HFF-Myc (cell line): ENCODE measurements at places on chromosomes 6 and 20.

DNA sequence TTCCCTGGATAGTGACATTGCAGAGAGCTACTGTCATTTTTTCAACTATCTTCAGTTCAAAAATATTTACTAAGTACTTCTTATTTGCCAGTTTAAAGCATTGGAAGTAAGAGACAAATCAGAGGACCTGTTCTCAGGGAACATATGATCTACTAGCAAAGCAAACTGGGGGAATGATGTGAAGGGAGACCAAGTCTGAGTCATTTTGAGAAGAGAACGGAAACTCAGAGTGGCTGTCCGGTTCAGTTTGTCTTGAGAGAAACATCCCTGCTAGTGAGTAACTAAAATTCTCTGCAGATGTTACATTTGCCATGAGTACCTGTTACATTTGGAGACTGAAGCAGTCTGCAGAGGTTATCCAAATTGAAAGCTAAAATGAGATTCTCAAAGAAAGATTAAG, 118.3 kb downstream of the KCNQ5 start:
- no peak for DNase-seq

GRCh38 chr6:97322226-97322625, 39.2 kb upstream of the MMS22L start:
- DNase-seq = no peak

GRCh38 chr6:137216875-137217553, 2.2 kb downstream of the IFNGR1 start:
- no peak for DNase-seq

DNA sequence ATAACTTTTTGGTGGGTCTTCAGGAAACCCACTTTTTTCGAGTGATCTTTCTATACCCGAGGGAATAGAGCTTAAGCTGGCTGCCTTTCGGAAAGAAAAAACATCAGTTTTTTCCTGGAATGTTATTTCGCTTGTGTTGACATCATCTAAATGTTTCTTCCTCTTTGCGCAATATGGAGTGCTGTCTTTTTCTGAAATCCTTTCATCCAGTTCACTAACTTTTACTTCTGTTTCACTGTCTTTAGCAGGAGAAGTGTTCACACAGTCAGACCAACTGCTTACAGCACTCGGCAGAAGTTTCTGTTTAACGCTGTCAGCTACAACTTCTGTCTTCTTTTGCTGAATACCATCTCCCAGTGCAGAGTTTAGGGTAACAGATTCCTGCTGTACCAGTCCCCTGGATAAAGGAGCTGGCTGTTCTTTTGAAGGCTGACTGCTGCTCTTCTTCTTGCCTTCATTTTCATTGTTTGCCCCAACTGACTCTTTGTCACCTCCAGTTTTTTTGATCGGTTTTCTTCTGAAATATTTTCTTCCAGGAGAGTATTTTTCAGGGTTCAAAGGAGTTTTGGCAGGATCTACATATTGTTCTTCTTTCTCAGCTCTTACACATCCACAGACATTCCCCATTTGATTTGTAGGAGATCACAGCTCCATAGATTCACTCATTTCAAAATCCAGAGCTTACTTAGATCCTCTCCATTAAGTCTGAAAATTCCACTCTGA, 50.0 kb upstream of the DST start:
- no peak for DNase-seq

GRCh38 chr6:161434921-161435747, 161.3 kb upstream of the AGPAT4 start:
- DNase-seq = peak; percentile 80

- DNase-seq = no peak
Measured at GRCh38 chr6:136811272-136811671, 11.1 kb upstream of the PEX7 start.

DNA sequence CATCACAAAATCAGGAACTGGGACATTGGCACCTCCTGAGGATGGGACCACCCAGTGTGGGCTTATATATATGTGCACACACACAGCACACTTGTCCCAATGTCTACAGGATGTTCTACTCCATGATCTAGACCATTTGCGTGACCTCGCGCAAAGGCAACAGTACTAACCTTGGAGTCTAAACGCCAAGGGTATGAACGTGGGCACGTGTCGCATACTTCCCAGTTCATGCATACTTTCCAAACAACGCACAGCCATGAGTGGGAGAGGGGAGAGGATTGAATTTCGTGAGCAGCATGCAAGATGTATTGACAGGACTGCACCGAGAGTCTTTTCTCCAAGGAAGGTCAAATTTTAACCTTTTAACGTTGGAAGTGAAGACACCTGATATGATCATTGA, 214.2 kb upstream of the QKI start:
- DNase-seq = no peak

DNA sequence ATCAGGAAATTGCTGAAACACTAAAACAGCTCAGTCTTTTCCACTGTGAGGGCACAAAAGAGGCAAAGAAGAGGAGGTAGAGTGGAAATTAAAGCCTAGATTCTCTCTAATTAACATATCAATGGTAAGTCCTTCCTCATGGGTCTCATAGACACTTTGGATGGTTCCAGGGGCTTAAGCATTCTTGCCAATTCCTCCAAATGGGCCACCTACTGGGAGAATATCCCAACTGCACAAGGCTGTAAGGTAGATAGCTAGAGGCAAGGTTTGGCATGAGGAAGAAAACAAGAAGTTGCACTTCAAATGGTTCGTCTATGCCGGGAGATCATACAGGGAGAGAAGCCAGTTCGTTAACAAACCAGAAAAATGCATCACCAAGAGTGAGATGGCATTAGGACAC, 107.6 kb upstream of the KHDRBS2 start:
- no peak for DNase-seq

DNA sequence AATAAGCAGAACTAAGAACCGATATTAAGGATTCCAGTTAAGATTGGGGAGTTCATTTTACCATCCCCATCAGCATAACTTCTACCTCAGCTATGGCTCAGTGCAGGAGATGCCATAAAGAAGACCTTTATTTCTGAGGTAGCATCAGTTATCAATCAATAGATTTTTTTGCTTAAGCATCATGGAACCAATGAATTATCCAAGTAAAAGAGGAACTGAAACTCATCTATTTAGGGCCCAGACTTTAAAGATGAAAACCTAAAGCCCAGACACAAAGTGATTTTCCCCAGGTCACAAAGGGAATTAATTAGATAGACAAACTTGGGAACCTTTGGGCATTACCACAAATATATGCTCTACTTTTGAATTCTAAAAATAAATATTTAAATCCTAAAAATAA, 59.2 kb upstream of the TINAG start:
- DNase-seq = no peak

DNA sequence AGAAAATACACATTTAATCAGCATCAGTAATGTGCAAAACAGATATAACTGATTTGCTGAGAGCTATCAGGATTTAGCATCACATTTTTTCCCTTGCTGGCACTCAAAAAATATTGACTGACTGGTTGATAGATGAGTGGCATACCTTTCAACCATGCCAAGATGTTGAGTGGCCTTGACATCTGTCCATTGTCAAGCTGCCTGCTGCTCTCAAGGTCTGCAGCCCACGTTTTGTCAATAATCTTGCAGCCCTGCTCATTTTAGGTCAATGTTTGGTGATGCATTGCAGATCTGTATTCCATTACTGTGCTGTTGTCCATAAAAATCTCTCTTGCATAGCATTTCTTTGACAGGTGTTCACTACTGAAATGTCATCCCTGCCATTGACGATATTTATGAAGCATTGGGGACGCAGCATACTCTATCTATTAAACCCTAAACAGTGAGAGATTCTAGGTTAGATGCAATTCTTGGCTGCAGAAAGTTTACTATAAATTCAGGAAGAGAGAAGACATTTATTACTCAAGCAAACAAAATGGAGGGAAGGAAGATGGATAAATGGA, 111.6 kb downstream of the BFSP1 start:
- DNase-seq = no peak

DNA sequence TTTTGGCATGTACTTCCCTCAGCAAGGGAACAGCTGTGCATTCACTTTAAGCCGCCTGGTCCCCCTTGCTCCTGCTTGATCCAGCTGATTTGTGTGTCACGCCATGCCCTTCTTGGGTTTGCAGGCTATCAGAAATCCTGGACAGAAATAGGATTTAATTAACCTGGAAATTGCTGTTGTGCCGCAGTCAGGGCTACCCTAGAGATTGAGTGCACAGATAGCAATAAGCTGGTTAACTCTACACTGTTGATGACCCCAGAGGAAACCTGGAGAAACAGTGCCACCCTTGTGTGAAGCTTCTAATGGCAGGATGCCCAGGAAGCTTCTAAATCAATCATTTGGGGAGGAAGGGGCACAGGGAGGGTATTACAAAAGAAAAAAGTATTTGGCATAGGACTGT, 199.0 kb downstream of the JARID2 start:
- DNase-seq = no peak

DNA sequence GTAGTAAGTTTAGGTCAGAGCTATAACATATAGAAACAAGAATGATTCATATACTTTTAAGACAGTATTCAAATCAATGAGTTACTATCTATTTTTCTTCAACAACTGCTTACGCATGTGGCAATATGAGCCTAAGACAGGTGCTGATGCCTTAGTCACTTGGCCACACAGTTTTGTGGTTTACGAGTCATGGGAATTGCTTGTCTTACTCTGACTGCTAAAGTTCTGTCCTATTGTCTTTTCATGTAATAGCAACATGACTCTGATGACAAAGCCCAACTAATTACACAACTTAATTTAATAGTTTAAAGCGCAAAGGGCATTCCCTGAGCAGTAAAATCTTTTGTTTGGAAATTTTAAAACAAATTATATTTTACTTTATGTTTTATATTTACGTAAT, 159.3 kb upstream of the CENPW start:
- DNase-seq = peak; percentile 62

DNA sequence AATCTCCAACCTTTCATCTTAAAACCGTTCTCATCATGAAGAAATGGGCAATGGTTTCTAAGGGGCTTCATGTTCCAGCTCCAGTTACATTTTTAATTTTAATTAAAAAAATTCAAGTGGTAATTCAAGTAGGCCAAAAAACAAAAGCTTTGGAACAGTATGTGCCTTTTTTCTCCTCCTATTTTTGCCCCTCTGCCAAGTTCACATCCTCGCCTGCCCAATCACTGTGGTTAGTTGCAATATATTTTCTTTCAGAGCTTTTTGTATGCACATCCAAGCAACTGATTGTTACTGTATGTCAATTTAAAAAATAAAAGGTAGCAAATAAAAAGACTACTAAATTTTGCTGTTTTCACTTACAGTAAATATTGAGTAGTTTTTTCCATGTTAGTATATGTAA, 99.8 kb upstream of the B3GAT2 start:
- DNase-seq = no peak

GRCh38 chr6:160667639-160668481, 3.8 kb upstream of the LPA start:
- no peak for DNase-seq

GRCh38 chr6:45044510-45045252, 283.4 kb upstream of the RUNX2 start:
- no peak for DNase-seq

DNA sequence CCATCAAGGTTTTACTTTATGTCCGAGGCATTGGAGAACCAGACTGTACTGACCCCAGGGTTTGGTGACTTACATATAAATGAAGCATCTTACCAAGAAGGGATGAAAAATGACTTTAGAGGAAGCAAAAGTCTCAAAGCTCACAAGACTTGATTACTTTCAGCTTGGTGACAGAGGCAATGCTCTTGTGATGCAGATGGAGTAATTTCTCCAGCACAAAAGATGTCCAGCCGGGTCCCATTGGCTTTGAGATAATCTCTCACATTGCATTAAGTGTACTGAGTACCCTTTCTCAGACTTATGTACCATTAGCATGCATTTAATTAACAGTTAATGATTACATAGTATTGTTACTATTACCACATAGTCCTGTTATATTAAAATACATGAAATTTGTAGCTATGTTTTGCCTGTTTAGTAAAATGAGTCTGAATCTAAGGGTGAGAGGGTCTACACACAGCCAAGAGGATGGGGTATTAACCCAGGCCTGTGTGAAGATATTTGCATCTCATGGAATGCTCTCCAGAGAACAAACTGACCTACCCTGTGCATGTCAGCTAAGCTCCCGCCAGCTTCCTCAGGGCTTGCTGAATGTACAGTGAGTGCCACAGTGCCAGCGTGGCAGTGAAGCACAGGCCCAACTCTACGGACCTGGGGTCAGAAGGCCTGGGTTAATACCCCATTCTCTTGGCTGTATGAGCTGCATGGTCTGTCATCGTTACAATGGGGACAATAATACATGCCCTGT, 5.6 kb downstream of the HTR1E start:
- DNase-seq = no peak

- DNase-seq = peak; percentile 48
Measured at GRCh38 chr6:54493138-54493537, 184.9 kb downstream of the TINAG start.

- no peak for DNase-seq
Measured at GRCh38 chr6:117409863-117410262, 15.9 kb downstream of the ROS1 start.

DNA sequence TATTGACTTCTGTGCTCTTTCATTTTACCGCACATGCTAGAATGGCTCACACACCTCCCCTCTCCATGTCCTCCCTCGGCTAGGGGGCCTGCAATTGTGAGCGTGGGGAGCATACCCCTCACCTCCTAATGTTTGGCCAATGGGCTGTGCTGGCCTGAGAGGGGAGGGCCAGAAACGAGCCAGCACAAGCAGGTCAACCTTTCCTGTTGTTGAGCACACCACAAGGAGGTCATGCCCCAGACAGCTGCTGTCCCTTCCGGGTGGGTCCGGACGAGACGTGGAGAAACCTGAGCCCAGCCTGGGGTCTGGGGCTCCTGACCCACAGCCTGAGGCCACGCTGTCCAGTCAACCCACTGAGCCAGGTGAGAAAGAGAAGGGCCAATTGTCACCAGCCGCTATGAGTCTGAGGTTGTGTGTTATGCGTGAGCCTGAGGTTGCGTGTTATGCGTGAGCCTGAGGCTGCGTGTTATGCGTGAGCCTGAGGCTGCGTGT, 77.4 kb downstream of the TTLL2 start:
- no peak for DNase-seq

GRCh38 chr6:132330759-132331158, 70.5 kb downstream of the MOXD1 start:
- no peak for DNase-seq

GRCh38 chr6:31582230-31582643, at the start of gene LTB:
LTB (minus strand) TSS chr6:31582424; CDS start chr6:31582417, 7 bp downstream.
- DNase-seq = no peak

- DNase-seq = no peak
Measured at GRCh38 chr20:11181966-11182365, 508.2 kb upstream of the JAG1 start.

- peak; percentile 9 for DNase-seq
Measured at GRCh38 chr6:30411515-30412207, 66.7 kb downstream of the RPP21 start.

GRCh38 chr20:41426086-41426830, 59.6 kb upstream of the EMILIN3 start:
- no peak for DNase-seq
